ENCODE measurements at places on chromosomes 7 and 10. TPM values are rescaled to one million over a fixed set of nuclear protein-coding genes. Genes with fewer than 3 reads are reported as not detected.

DNA sequence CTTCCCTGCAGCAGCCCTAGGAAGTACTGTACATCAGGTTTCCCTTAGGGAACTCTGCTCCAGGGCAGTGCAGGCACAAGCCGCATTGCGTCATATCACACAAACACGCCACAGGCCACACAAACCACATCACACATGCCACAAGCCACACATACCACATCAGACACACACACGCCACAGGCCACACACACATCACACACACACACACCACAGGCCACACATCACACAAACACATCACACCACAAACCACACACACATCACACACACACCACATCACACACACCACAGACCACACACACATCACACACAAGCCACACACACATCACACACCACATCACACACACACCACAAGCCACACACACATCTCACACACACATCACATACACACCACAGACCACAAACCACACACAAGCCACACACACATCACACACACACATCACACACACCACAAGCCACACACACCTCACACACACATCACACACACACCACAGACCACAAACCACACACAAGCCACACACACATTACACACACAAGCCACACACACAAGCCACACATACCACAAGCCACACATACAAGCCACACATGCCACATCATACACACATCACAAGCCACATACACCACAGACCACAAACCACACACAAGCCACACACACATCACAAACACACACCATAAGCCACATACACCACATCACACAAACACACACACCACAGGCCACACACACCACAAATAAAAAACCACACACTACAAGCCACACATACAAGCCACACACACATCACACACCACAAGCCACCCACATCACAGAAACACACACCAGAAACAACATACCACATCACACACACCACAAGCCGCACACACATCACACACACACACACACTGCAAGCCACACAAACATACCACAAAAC is 53.4 kb downstream of the TMEM209 start:
- DNase-seq, result no peak

DNA sequence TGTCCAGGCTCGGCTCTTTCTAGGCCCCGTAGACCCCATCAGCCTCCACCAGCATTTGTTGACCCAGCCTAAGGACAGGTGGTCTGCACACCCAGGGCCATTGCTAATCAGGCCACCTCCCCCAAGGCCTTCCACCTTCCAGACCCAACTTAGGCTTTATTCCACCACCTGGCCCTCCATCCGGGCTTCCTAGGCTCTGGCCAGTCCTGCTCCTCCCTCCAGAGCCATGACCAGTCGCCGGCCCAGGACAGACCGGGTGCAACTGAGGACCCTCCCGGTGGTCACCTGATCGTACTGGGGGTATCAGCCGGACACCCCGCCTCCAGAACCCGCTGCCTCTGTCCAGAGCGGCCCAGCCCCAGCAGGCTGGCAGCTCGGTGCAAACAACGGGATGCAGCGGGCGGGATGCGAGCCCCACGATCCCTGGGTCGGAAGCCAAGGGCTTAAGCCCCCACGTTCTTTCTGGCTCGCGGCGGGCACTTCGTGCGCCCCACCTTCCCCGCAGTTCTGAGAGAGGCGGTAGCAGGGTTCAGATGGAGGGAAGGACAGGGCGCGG is 545 bp downstream of the NACAD start:
- DNase-seq, result no peak

DNA sequence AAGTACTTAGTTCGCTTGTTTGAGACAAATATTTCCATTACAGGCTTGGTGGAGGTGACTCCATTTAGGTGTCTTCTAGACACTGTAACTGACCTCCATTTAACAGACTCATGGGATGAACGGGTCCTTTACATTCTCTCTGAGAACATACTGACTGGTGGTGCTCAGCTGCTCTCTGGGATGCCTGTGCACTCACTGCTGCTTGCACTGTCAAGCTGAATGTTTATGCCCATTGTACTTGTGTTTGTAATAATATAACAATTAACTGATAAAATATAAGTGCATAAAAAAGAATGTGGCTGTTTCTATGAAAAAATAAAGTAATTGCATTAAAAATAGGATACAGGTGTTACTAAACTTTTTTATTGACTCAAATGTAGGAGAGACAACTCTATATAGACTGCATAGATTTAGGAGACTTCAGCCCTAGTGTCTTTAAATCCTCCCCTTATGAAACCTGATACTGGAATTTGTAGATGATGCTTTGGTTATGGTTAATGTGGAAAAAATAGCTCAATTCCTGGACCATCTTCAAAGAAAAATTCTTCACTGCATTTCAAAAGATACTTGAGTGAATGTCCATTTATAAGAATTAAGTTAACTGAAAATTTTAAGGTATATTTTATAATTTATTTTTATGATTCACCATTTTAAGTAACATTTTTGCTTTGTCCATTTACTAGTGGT is 85.4 kb downstream of the CDK14 start:
- DNase-seq, result no peak

GRCh38 chr10:49700211-49700610 is 20.8 kb downstream of the C10orf53 start:
- DNase-seq, result no peak

GRCh38 chr10:81674941-81675340 is 200.1 kb upstream of the NRG3 start:
- DNase-seq, result no peak

Gene OR6B1
- total RNA-seq, result not detected

Gene C10orf143
- total RNA-seq, result 0.96 TPM

All from glutamatergic neuron (in vitro differentiated cells).